SW480 (cell line): ENCODE measurements at places on chromosomes 1 and 21.

GRCh38 chr1:51247499-51247898 lies 11.4 kb downstream of the RNF11 start:
- DNase-seq = no peak

- no peak for DNase-seq
Measured at GRCh38 chr1:204079608-204079999, 6.7 kb downstream of the SOX13 start.

- no peak for DNase-seq
Measured at GRCh38 chr1:152970495-152970894, at the start of gene SPRR4. TSS of gene SPRR4 (plus strand) at chr1:152970648. CDS start at chr1:152971891, 1,243 bp downstream.

DNA sequence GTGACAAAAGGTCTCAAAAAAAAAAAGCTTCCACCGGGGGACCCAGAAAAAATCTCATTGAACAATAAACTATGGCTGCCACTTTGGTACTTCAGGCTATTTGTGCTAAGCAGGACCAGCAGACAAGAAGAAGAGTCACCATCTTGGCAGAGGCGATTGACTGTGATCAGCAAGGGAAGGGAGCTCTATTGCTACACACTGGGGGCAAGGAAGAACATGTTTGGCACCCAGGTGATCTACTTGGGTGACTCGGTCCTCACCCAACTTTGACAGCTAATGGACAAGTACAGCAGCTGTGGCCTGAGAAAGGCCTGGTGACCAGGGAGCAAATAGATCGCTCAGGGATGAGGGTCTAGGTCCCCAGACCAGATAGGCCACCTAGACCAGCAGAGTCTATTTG lies 53.4 kb upstream of the SRP9 start:
- no peak for DNase-seq

- DNase-seq = no peak
Measured at GRCh38 chr1:15962176-15962575, 13.7 kb downstream of the ZBTB17 start.

DNA sequence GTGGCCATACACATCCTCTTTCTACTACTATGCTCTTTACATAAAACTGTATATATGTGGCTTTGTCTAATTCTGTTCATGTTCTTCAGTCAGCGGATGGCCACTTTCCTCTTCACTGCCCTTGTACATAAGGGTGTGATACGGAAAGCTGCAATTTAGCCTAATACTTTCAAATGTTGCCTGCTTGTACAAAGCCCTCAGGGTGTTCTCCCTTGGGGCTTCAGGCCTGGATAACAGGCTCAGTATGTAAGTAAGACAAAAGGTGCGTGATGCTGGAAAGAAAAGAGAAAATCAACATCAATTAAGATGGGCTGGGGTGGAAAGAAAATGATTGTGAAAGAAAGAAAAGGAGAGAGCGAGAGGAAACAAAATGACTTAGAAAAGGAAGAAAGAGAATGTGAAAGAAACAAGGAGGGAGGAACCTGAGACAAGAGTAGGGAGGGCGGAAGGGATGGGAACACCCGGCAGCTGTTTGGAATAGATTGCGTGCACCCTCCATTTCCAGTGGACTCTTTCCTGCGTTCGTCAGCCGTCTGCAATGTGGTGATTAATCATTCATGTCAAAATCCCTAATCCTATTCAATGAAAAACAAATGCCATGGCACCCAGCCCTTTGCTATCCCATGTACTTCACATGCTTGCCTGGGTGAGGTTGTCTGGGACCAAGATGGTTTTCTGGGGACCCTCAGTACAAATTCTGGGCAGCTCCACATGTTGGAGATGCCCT lies 553.6 kb downstream of the NUF2 start:
- no peak for DNase-seq

DNA sequence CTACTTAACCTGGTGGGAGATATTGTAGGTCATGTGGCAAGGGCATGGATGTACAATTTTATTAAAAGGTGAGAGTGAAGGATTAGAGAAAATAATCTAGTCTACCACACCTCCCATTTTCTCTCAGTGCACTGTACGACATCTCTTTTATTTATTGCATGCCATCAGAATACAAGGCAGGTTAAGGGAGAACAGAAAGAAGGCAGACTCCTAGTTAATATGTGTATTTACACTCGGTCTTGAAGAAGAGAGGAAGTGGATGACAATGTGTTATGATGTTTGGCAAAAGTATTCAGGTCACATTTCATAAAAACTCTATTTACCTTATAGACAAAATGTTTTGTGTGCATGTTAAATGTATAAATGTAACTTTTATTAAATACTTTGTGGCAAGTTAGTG lies 306.1 kb downstream of the CTH start:
- no peak for DNase-seq

GRCh38 chr1:29793101-29793546 lies 556.8 kb downstream of the PTPRU start:
- DNase-seq = peak; percentile 60

DNA sequence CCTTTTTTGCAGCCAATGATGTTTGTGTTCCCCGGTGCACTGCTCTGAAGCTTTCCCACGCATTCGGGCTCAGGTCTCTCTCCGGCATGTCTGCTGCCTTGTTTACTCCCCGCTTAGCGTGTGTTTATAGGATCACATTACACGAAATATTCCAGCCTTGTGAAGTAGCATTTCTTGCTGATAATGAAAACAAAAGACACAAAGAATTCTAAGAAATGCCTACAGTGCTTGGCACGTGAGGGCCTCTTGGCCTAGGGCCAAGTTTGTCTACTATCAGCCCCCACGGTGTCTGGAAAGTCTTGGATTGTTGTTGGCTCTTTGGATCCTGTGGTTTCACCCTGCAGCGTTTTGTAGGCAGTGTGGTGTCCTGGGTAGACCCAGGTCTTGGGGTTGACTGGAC lies 11.2 kb upstream of the GSTM4 start:
- DNase-seq = no peak

GRCh38 chr21:38915546-38915945 lies 109.8 kb downstream of the ETS2 start:
- no peak for DNase-seq

- no peak for DNase-seq
Measured at GRCh38 chr1:65725064-65725463, 67.6 kb upstream of the PDE4B start.

- no peak for DNase-seq
Measured at GRCh38 chr1:54805981-54806381, 4.9 kb upstream of the TTC22 start.

DNA sequence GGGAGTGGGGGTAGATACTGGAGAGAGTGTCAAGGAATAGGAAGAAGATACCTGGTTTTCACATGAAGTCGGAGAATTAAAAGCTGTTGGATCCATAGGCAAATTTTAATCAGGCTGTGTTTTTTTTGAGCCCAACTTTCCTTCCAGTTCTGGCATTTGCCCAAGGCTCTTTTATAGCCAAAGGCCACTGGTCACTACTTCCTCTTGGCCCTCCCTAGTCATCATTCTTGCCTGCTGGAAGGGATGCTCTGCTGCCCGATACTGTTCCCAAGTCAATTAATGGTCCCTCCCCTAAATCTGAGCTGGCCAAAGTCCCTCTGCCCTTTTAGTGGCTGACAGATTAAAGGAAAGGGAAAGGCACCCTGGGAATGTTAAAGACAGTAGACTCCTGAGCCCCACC lies 102.8 kb upstream of the ZNF648 start:
- DNase-seq = no peak

GRCh38 chr1:112618114-112618720 lies 724 bp downstream of the ST7L start:
- DNase-seq = peak; percentile 16
